ENCODE measurements at places on chromosomes 1 and 21. TPM values are rescaled to one million over a fixed set of nuclear protein-coding genes. Genes with fewer than 3 reads are reported as not detected.

DNA sequence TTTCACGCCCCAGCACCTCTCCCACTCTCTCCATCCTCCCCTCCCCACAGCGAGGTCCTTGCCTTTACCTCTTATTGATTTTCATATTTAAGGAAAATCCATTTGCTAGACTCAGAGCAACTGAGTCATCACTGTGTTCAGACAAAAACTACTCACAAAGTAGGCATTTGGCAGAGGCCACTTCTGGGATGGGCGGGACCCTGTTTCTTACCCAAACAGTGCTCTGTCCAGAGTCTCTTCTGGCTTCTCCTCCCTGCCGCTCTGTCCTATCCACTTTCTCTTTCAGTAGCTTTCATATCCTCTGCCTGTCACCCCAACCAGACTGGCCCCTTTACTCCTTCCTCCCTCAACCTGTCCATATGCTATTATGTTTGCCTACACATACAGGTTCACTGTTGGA is 2.4 kb upstream of the NAV1 start:
- no peak for DNase-seq

GRCh38 chr1:37478890-37479254 is 4.5 kb downstream of the ZC3H12A start:
- peak; percentile 32 for DNase-seq

GRCh38 chr1:71269818-71270217 is 189.0 kb upstream of the ZRANB2 start:
- DNase-seq = no peak

GRCh38 chr1:32770221-32770731 is 46.9 kb downstream of the YARS1 start:
- DNase-seq = no peak

DNA sequence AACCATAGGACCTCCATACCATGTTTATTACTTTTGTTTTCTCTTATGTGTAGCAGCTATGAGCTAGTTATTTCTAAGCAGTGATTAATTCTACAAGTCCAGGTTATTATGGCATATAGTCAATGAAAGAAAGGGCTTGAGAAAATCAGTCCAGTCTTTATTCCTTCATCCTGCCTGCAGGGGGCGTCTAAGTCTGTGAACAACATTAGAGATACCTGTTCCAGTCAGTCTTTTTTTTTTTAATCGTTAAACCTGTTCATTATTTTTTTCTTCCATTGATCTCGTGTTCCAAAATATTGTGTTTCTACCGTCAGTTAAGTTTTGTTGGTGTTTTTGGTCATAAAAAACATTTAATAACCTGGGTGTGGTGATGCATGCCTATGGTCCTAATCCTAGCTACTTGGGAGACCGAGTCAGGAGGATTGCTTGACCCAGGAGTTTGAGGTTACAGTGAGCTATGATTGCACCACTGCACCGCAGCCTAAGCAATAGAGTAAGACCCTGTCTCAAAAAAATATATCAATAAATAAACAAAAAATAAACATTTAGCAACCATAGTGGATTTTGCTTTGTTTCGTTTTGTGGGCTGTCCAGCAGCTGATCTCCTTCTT is 29.4 kb upstream of the CD2 start:
- no peak for DNase-seq

DNA sequence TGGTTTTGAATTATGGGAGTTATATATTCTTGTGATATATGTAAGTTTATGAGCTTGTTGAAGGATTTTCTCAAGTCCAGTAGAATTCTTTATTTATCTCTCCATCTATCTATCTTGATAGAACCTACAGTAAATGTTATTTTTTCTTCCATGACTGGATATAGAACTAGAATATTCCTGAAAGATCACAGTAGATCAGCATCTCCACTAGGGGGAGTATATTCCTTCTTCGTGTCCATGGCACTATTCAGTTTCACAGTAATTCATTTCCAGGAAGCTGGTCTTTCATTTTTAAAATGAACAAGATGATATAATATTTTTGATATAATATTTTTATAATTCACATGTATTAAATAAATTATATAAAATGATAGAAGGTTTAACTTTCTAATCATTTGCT is 18.8 kb downstream of the TMPRSS15 start:
- no peak for DNase-seq

- DNase-seq = no peak
Observed at GRCh38 chr1:18447509-18448220, 33.1 kb upstream of the KLHDC7A start.

GRCh38 chr1:44024031-44024902 is 7.0 kb downstream of the SLC6A9 start:
- DNase-seq = no peak

GRCh38 chr1:30550365-30551220 is 172.8 kb downstream of the MATN1 start:
- no peak for DNase-seq

DNA sequence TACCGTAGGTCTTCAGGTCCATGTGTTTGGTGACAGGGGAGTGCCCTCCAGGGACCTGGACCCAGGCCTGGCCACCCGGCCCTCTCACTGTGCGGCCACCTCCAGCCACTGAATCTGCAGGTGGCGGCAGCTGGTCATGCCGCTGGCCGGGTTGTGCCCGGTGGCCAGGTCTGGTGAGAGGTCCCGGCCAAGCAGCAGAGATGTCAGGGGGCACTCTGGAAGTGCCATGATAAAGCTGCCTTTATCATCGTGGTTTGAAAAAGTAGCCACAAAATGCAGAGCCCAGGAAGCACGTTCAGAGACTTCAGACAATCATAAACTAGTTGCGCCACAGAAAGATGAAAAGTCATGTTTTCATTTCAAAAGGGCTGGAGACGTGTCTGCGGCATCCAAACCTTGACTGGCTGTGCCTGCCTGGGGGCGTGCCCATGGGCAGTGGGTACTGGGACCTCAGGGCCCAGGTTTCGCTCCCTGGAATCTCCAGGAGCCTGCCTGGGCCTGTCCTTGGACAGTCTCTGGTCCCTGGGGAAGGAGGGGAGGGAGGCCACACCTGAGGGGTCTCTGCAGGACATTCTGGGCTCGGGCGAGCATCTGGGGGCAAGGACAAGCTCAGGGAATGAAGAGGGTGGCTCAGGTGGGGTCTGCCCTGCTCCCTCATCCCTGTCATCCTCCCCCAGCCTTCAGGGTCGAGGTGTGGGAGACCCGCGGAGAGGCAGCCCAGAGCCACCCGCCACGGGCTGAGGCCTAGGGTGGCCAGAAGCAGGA is 44.9 kb downstream of the COL18A1 start:
- DNase-seq = peak; percentile 61

- no peak for DNase-seq
Observed at GRCh38 chr1:233587958-233588799, 25.7 kb upstream of the KCNK1 start.

DNA sequence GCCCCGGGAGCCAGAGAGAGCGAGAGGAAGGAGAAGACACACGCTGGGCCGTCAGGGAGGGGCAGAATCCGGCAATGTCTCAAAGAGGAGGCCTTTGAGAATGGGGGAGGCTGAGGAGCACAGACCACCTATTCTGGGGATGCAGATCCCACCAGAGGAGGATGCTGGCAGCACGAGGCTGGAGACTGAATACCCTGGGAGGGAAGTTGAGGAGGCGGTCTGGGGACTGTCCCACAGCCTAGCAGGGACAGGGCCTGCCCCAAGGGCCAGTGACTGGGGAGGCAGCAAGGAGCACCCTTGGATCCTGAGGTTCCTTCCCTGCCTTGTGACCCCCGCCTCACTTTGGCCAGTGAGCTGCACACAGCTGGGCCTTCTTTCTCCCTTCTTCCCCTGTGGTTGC is 49.2 kb downstream of the SLC37A1 start:
- DNase-seq = peak; percentile 30

GRCh38 chr1:154425172-154425571 is 20.0 kb downstream of the IL6R start:
- no peak for DNase-seq

GRCh38 chr1:164999146-164999545 is 357.4 kb downstream of the LMX1A start:
- DNase-seq = no peak

- no peak for DNase-seq
Observed at GRCh38 chr1:212485913-212486618, 53.3 kb downstream of the NENF start.

Gene CD1D
- total RNA-seq = 6.5 TPM

Gene CYP4Z1
- not detected for total RNA-seq

Gene PRAMEF10
- total RNA-seq = 1.6 TPM

Gene FMO2
- 1.4 TPM for total RNA-seq

Gene BNIPL
- 0.12 TPM for total RNA-seq

Gene CNKSR1
- 1.3 TPM for total RNA-seq

Gene SIM2
- not detected for total RNA-seq

Gene SLAMF6
- total RNA-seq = 0.98 TPM

Gene VPS45
- total RNA-seq = 16.5 TPM

Gene S100A8
- total RNA-seq = 43.3 TPM

Data from right lobe of liver (tissue), 6 donors.